Stimulated activated CD4-positive, alpha-beta T cell treated with anti-CD3 and anti-CD28 coated beads, Interleukin-1b, Interleukin-23, amount 100 ng/mL, for 48 hours (primary cell): ENCODE measurements at places on chromosomes 1 and 21.
A peak's percentile ranks its signal among the peaks of the same experiment; 100 is the strongest.

GRCh38 chr1:230191855-230192254, 124.8 kb downstream of the GALNT2 start:
- no peak for DNase-seq

DNA sequence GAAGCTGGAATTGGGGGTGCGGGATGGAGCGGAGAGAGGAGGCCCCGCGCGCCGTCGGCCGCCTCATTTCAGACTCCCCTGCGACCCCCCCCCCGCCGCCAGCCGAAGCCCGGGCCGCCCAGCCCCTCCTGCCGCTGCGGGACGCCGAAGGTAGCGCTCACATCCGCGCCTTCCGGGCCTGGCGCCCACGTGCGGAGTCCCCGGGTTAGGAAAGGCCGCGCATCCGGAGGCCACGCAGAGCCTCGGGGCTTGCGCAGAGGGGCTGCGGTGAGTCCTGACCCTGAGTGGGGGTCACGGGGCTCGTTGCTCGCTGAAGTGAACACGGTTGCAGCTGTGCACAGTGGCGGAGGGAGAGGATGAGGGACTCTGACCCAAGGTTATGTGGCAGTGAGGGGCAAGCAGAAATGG, 552 bp upstream of the ZNF496 start:
- DNase-seq = peak; percentile 58

DNA sequence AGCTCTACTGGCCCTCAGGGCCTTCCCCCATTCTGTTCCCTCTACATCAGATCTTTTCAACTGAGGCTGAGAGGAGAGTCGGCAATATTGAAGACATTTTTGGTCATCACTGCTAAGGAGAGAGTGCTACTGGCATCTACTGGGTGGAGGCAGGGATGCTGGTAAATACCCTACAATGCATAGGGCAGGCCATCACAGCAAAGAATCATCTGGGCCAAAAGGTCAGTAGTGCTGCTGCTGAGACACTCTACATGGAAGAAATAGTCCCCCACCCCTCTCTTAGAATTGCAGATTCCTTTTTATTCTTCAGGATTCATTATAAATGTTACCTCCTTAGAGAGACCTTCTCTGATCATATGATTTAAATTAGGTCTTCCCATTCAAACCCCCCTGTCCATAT, 94.3 kb downstream of the JAK1 start:
- no peak for DNase-seq

- DNase-seq = no peak
These were observed 13.7 kb downstream of the PI4KB start for GRCh38 chr1:151313501-151313900.

GRCh38 chr1:28519946-28520725, 14.3 kb downstream of the RCC1 start:
- DNase-seq = no peak

GRCh38 chr1:218351391-218352074, 6.4 kb downstream of the TGFB2 start:
- DNase-seq = peak; percentile 13

DNA sequence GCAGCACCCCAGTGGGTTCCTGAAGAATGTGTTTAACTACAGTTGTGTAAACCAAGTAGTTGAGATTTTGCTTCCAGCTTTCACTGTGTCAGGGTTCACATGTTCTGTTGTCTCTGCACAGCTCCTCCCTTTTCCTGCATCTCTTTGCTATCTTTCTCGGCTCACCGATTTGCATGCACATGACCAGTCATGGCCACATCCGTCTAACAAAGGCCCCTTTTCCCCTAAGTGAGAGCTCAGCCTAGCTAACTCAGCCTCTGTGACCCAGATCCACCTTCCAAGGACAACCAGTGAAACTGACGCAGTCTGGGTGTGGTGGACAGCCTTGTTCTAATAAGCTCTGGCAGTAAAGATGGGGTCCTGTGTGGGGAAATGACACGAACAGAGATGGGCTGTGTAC, 101.1 kb downstream of the ZP4 start:
- DNase-seq = no peak

- no peak for DNase-seq
These were observed 173.0 kb downstream of the NTMT2 start for GRCh38 chr1:170318736-170319135.

GRCh38 chr1:25806418-25806817, 6.4 kb downstream of the SELENON start:
- no peak for DNase-seq

GRCh38 chr1:81052162-81052561, 748.6 kb upstream of the ADGRL2 start:
- DNase-seq = no peak

DNA sequence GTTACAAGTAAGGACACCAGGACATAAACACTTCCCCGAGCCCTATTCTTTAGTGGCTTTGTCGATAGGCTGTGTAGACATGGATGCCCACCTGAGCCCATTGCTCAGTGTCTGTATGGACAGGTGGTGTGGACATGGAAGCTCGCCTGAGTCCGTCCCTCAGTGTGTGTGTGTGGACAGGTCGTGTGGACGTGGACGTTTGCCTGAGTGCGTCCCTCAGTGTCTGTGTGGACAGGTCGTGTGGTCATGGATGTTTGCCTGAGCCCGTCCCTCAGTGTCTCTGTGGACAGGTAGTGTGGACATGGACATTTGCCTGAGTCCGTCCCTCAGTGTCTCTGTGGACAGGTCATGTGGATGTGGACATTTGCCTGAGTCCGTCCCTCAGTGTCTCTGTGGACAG, 38.7 kb upstream of the COL6A2 start:
- DNase-seq = no peak

GRCh38 chr1:109438798-109439297, 12.6 kb upstream of the PSMA5 start:
- no peak for DNase-seq

- DNase-seq = no peak
These were observed at the start of gene TRIM63 for GRCh38 chr1:26067432-26067911. TSS of gene TRIM63 (minus strand) at chr1:26067630. CDS start at chr1:26067494, 136 bp downstream.

GRCh38 chr1:155086856-155087535, 8.4 kb downstream of the EFNA3 start:
- DNase-seq = no peak

GRCh38 chr1:229953736-229954326, 113.2 kb upstream of the GALNT2 start:
- no peak for DNase-seq

- DNase-seq = no peak
These were observed 159.8 kb upstream of the ZRANB2 start for GRCh38 chr1:71240656-71241055.

DNA sequence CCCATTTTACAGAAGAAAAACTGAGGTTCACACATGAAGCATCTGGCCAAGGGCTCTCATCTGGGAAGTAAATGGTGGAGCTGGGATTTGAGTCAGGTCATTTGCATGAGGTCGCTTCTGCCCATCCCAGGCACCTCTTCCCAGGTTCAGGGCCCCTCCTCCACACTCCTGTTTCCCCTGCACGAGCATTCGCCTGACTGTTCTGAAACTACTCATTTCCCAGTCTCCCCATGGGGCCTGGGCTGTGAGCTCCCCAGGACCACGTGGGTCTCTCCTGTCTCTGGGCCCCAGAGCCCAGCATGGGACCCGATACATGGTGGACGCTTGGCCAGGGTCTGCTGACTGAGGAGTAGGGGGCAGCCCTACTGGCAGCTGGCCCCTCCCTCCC, 360.8 kb downstream of the MATN1 start:
- DNase-seq = no peak

- DNase-seq = peak; percentile 57
These were observed 7.7 kb upstream of the GPATCH4 start for GRCh38 chr1:156608981-156609380.

GRCh38 chr1:22728751-22729399, 18.2 kb downstream of the EPHB2 start:
- no peak for DNase-seq

DNA sequence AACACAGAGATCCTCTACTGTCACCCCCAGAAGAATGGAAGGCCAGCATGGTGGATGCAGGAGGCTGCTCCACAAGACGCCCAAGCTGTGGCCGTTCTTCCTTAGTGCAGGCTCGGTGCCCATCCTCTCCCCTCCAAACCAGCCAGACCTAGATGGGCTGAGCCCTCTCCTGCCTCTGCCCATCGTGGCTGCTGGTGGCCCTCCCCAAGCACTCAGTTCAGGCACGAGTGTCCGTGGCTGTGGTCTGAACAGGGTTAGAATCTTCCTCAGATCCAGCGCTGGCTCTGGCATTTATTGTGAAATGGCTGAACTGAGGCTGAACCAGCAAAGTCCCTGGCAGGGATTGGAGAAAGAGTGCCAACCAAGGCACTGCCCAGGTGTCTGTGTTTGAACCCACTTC, 59.5 kb downstream of the TRIM11 start:
- DNase-seq = no peak

DNA sequence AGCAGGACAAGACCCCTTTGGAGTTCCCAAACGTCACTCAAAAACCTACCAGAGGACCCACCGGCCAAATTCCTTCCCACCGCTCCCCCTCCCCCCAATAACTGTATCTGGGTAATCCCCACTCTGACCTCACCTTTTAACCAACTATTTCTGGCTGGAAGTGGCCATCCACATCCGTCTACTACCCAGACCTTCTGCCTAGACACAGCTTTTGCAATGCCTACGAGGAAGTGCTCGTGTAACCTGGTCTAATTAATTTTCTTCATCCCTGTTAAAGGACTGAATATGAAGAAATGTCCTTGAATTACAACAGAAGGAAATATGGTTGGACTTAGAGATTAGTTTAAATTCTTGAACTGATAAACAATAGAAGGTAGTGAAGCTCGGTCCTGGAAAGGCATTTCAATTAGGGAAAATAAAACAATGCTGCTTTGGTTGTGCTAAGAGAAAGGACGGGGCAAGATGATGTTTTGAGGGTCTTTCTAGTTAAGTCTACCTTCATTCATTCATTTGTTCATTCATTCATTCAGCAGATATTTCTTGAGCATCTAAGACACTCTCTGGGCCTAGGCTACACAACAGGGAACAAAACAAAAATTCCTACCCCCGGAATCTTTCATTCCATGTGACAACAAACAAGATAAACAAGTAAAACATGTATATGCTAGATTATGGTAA, 18.8 kb downstream of the AVPR1B start:
- no peak for DNase-seq

DNA sequence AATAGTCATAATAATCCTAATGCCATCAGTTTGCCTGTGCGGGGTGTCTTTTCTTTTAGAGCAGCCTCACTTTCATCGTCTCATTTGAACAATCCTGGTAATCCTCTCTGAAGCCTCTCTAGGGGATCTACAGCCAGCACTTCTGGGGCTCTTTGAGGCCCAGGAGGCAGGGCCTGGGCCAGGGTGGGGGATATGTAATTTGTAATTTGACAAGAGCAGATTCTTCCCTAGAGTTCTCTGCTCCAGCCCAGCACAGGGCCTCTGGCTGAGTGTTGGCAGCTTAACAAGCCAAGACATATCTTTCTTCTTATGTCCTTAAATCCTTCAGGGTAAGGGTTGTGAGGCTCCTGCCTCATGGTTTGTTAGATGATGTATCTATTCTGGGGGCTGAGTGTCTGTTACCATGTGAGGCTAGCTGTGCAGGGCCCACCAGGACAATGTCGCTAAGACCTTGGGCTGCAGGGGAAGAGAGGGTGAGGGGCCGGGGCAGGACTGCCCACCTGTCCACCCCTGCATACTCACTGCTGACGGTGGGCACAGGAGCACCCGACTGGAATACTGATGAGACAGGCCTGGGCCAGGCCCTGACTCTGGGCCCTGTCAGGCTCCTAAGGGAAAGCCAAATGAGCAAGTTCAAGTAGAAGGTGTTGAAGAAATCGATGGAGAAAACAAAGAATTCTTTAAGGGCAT, 45.3 kb upstream of the PARP1 start:
- DNase-seq = no peak

DNA sequence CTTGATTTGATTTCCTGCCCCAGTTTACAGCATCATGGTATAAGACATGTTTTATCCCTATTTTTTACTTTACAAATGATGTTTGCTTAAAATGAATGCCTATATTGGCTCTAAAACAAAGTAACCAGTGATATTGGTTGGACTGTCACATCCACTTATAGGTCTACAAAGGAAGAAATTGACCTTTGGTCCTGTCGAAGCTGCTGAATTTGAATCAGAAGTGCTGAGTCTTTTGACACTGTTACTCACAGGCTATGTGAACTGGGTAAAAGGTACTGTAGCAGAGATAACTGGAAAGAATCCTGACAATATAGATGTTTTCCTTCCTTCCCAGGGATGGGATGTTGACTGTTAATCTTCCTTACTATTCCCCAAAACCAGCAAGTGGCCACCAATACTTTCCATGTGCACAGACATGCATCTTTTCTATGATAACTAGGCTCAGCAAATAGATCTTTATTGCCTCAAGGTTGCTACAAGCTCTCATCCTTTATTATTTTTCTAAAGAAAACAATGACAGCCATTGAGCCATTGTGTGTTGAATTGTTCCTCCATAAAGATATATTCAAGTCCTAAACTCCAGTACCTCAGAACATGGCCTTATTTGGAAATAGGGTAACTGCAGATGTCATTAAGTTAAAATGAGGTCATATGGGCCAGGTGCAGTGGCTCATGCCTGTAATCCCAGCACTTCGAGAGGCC, 175.9 kb upstream of the NR5A2 start:
- DNase-seq = no peak

- DNase-seq = no peak
These were observed 49.7 kb upstream of the TSNAX start for GRCh38 chr1:231478811-231479210.

GRCh38 chr1:240099748-240100147, 8.1 kb downstream of the FMN2 start:
- DNase-seq = no peak

GRCh38 chr1:244087021-244087560, 36.0 kb downstream of the ZBTB18 start:
- DNase-seq = no peak

- no peak for DNase-seq
These were observed 104.1 kb downstream of the KCNN3 start for GRCh38 chr1:154765970-154766369.

DNA sequence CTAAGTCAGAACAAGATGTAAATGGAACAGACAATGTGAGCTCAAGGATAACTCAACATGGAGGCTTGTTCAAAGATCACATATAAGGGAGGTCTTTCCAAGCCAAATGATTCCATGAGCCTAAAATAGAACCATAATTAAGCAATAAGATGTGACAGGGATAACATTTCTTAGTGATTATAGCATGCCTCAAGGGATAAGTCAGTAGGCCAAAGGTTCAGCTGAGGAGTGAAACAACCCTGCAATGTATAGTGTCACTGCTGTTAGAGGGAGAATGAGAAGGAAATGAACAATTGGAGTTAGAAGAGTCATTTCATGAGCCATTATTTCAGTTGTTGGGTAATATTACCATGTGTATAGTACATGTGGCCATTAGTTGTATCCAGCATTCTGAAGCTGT, 25.0 kb downstream of the GORAB start:
- DNase-seq = no peak
